ENCODE measurements at places on chromosomes 1 and 21.

- no peak for DNase-seq
These were observed 243.9 kb downstream of the FOXD2 start for GRCh38 chr1:47681735-47682134.

GRCh38 chr1:225555821-225556220 lies 97.1 kb downstream of the ENAH start:
- no peak for DNase-seq

- DNase-seq, result no peak
These were observed 89.4 kb upstream of the COG2 start for GRCh38 chr1:230552880-230553279.

DNA sequence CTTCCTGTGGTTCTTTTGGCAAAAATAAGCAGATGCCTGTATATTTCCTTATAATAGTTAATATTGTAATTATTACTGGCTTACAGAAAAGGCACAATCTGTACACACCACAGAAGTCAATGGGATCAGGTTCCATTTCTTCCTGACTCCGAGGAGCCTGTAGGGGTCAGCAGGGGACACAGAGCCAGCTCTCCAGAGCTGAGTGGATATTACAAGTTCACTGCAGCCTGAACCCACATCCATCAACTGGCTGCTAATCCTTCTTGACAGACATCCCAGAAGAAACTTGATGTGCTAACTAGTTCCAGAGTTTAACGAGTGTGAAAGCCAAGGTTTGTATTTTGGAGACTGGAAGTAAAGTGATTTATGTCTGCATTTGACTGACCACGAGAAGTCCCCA lies 203.8 kb downstream of the LMX1A start:
- no peak for DNase-seq

DNA sequence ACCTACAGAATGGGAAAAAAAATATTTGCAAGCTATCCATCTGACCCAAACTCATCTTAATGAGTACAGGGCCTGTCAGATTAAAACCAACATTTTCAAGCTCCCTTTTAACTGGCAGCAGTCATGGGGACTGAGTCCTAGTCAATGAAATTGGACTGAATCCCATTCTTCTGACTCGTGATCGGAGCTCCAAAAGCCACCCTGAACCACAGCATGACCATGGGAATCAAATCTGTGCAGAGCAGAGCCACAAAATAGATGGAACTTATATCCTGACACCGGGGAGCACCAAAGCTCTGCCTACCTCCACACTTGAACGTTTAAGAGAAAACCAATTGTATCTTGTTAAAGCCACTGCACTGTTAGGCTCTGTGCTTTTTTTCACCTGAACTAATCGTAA lies 5.0 kb upstream of the RWDD3 start:
- DNase-seq, result no peak

Measured in stimulated activated CD4-positive, alpha-beta T cell treated with anti-CD3 and anti-CD28 coated beads, Interleukin-1b, Interleukin-23, amount 100 ng/mL, for 24 hours (primary cell).